ENCODE measurements at places on chromosomes 12 and 14.
A peak's percentile ranks its signal among the peaks of the same experiment; 100 is the strongest.

DNA sequence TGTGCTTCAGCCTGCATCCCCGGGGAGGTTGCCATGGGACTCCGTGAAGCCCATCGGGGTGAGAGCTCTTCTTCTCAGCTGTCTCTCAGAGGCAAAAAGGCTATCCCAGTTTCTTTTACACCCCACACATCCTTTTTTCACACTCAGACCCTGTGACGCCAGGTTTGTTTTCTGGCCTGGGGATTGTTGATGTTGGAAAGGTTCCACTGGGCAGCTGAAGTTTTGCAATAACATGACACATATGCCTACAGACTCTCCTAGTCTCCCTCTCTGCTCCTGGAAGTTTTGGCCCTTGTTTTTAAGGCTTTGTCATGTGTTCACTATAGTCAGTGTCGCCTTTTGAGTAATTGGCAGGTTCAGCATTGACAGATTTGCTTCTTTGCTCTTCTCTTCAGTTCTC is 118.6 kb downstream of the SMOC1 start:
- DNase-seq, result no peak

DNA sequence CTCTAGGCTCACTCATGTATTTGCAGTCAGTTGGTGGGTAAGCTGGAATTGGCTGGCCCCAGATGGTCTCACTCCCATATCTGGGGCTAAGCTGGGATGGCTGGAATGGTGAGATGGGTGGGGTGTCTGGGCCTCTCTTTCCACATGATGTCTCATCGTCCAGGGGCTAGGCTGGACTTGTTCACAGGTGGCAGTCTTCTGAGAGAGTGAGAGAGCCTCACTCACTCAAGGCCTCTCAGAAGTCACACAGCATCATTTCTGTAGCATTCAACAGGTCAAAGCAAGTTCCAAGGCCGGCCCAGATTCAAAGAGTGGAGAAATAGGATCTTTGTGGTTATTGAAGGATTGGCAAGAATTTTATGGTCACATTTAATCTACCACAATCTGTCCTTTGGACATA is 102.7 kb downstream of the UNC79 start:
- no peak for DNase-seq

GRCh38 chr12:66602483-66603143 is 76.3 kb downstream of the GRIP1 start:
- no peak for DNase-seq

GRCh38 chr12:46470036-46470627 is 97.6 kb upstream of the SLC38A2 start:
- DNase-seq, result no peak

GRCh38 chr12:123148223-123148622 is 2.7 kb downstream of the PITPNM2 start:
- no peak for DNase-seq

DNA sequence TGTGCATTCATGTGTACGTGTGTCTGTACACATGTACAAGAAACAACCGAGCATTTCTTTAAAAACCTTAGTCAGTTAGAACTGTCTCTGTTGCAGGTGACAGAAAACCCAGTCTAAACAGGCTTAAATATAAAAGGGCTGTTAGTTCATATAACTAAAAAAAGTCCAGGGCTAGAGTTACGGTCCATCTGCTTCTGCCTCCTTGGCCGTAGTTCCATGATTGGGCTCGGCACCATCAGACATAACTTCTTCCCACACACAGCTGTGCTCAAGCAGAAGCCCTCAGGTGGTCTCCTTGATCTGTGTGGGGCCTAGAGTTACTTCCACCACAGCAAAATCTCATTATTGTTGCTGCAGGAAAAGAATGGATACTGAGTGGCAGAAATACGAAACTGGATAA is 34.6 kb downstream of the CKB start:
- DNase-seq, result no peak

DNA sequence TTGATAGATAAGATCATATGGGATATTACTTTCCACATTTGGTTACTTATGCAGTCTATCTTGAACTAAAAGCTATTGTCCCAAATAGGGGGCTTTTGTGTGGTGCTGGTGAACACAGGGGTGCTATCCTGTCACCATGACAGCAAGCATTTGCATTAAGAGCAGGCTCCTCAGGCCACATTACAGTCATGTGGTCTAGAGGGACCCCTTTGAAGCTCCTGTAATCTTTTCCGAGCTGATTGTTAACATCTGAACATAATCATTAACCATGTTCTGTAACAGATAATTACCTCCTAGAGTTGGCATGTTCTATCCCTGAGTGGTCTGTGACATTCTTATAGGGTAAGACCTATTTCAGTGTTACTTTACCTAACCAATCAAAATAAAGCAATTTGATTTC is 178.8 kb downstream of the KTN1 start:
- no peak for DNase-seq

- no peak for DNase-seq
Observed at GRCh38 chr14:20204721-20205120, 14.0 kb downstream of the OR11G2 start.

- no peak for DNase-seq
Observed at GRCh38 chr14:22263961-22264360, 325.1 kb downstream of the DAD1 start.

GRCh38 chr12:58051378-58051777 is 110.0 kb downstream of the ATP23 start:
- DNase-seq, result no peak

- peak; percentile 66 for DNase-seq
Observed at GRCh38 chr12:2691006-2691344, 103.8 kb upstream of the FKBP4 start.

DNA sequence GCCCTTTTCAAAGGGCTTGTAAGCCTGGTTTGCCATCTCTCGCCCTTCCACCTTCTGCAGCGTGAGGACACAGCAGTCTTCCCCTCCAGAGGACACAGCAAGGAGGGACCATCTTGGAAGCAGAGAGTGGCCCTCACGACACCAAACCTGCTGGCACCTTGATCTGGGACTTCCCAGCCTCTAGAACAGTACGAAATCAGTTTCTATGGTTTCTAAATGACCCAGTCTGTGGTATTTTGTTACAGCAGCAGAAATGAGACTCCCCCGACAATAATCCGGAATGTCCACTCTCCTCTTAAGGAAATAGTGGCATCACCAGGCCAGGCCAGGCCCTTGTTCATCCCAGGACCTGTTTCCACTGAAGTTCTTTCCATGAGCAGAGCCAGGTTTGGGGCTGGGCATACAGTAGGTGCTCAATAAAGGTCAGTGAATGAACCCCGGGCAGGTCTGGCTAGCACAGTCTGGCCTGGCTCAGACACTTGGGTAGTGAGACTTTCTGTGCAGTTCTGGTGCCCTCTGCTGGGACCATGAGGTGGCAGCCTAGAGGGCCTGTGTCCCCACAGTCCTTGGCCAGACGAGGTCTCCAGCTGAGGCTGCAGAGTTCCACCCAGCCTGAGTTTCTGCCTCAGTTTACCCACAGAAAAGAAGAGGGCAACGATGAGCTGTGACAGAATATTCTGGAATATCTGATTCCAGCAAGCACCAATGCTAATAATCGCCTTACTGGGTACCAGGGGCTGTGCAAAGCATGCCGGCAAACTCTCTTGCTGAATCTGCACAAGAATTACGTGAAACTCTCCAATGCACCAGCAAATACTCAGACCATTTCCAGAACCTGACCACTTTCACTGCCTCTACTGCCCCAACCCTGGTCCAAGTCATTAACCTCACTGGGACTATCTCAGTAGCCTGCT is 14.0 kb downstream of the ABCB9 start:
- DNase-seq, result peak; percentile 73

GRCh38 chr14:68468437-68469207 is 324.2 kb downstream of the ZFP36L1 start:
- no peak for DNase-seq

DNA sequence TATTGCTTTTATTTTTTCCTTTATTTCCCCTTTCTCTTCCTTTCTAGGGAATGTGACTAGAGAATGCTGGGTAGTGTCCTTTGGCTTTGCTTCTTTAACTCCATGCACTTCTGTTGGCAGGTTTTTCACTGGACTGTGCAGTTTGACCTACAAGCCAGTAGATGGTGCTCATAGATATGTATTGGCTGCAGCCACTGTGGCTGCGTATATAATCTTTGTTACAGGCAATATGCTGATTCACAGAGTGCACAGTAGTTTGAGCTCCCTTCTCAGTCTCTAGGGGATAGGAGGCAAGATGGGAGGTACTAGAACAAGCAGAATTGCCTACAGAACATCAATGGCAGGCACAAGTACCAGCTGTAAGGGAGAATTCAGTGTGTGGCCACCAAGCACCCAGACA is 503.5 kb downstream of the LRFN5 start:
- DNase-seq, result no peak

DNA sequence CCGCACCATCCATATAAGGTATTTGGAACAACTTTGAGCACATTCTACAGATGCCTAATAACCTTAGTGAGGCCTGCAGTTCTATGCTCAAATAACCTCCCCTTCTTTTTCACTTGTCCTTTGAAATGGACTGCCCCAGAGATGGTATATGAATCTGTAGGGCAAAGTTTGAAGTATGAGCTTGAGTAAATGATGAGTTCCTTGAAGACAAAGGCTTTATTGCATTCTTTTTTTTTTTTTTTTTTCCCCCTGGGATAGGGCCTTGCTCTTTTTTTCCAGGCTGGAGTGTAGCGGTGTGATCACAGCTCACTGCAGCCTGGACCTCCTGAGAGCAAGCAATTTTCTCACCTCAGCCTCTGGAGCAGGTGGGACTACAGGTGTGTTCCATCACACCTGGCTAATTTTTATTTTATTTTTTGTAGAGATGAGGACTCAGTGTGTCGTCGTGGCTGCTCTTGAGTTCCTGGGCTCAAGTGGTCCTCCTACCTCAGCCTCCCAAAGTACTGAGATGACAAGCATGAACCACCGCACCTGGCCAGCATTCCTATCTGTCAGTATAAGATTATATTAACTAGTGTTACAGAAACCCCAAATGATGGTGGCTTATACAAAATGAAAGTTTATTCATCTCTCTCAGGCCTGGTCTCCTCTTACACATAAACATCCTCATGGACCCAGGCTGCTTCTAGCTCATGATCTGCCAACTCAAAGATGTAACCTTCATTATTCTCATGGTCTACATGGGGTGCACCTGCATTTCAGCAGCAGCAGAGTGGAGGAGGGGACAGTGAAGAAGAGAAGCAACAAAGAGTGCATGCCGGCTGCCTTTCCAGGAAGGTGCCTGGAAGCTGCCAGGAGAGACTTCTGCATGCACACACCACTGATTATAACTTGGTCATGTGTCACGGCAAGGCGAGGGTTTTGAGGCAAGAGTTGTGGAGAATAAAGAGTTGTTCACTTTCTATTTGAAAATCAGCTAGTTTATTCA is 101.4 kb downstream of the DUSP16 start:
- no peak for DNase-seq

DNA sequence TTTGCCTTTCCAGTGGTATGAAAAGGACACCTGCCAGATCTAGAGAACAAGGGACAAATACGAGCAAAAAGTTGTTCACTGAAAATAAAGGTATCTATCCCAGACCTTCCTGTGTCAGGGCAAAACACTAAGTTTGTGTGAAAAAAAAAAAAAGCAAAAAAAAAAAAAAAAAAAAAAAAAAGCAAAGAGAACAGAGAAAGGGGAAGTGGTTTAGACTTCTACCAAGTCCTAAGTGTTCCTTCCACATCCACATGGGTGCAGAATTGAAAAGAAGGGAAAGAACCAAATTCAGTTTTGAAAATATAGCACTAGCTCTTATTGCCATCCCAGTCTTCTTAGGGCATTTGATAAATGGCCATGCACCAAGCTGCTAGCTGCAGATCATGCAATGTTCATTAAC is 41.7 kb downstream of the ZCRB1 start:
- no peak for DNase-seq

- DNase-seq, result no peak
Observed at GRCh38 chr12:57208631-57209282, 7.8 kb upstream of the NXPH4 start.

GRCh38 chr12:107736914-107737313 is 24.0 kb downstream of the PRDM4 start:
- no peak for DNase-seq

Data from naive thymus-derived CD4-positive, alpha-beta T cell (primary cell).